Activated naive CD4-positive, alpha-beta T cell treated with anti-CD3 and anti-CD28 coated beads, Interleukin-2, amount 50 U/mL, for 16 hours (primary cell): ENCODE measurements at places on chromosomes 11 and 22.

- no peak for DNase-seq
Observed at GRCh38 chr11:107538821-107539220, 26.7 kb downstream of the ALKBH8 start.

DNA sequence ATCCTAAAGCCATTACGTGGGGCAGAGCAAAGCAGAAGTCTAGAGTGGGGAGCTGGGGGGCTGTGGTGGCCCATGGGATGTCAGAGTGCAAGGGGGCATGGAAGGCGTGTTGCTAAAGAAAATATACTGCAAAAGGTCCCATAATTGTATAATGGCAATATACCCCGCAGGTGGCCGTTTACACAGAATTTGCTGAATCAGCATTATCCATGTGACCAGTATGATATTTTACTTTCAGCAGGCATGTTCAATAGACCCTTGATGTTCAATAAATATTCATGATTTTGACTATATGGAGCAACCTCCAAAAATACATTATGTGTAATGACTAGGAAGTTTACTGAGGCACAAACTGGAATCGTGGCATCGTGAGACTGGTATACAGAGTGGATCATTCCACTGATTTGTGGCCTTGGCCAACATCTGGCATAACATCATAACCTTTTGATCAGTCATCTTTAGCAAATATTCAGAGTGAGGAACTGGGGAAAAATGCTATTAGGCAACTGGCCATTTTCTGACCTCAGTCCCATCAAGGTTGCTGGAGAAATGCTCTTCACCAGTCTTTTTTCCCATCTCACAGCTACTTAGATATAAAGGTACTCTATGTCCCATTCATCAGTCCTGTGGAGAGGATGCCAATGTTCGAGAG, 29.3 kb upstream of the PPP2R1B start:
- DNase-seq, result no peak

DNA sequence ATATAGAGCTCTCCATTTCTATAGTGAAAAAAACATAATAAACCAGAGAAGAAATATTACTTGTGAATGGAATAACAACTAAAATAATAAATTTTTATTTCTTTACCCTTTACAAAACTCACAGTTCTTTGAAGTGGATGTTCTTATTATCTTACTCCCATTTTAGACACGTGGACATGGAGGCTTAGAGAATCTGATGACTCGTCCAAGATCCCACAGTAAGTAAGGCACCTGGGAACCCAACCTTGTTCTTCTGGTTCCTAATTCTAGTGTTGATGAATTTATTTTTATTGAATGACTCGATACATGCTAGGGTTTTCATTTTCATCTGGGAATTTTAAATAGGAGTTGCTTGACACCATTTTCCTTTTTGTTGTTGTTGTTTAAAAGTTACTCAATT, 1.8 kb downstream of the BPIFC start:
- DNase-seq, result no peak

DNA sequence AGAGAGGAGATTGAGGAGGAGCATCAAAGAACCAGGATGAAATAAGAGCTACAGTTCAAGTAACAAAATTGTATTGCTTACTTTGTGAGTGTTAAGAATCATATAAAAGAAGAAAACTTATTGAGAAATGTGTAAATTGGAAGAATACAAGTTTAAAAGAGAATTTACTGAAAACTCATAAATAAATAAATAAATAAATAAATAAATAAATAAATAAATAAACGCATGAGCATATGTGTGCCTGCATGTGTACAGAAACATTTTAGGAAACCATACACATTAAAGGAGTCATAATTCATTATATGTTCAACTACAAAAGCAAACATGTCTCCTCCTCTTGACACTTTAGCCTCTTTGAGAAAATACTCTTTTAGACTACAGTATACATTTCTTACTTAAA, 42.6 kb downstream of the CNTN5 start:
- no peak for DNase-seq

GRCh38 chr11:832529-833113, at the start of gene CD151:
TSS of gene CD151 (plus strand) at chr11:832952. CDS start at chr11:836070, 3,118 bp downstream.
- DNase-seq, result peak; percentile 42

DNA sequence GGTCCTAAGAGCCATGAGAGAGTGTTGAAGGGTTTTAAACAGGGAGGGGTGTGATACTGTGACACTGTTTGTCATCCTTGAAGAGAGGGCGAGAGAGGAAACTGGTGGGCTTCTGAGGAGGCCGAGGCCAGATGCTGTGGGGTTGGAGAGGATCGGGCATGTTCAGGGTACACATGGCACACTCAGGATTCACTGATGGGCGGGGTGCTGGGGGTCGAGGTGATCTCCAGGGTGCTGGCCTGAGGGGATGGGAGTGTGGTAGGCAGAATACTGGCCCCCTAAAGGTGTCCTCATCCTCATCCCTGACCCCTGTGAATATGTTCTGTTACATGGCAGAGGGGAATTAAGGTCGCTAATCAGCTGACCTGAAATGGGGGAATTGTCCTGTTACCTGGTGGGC, 7.3 kb downstream of the TBC1D22A start:
- no peak for DNase-seq
